ENCODE measurements at places on chromosomes 12 and 14. TPM values are rescaled to one million over a fixed set of nuclear protein-coding genes. Genes with fewer than 3 reads are reported as not detected.

The RAB15 gene
- polyA plus RNA-seq: 31.6 TPM

The FAM90A1 gene
- not detected for polyA plus RNA-seq

The KRT80 gene
- polyA plus RNA-seq: 46.0 TPM

The RNASE1 gene
- 0.55 TPM for polyA plus RNA-seq

GRCh38 chr12:14931359-14931758, 7.0 kb downstream of the ERP27 start:
- DNase-seq: no peak

All from A549 (cell line).